ENCODE measurements at places on chromosomes 7 and 10.
A peak's percentile ranks its signal among the peaks of the same experiment; 100 is the strongest.

DNA sequence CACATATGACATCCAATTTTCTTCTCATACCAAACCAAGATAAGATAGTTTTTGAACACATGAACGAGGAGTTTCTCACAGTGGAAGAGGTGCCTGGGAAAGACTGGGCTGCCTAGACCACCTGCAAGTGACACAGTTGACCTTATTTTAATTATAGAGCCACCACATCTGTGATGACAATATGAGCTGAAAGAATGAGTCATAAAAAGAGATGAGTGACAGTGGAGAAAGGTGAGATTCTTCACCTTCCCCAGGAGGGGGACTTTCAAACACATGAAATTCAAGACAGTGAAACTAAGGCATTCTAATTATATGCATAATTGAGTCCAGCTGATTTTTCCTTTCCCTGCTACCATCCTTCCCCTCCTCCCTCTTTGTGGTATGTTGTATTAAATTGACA lies 475.5 kb downstream of the NXPH1 start:
- DNase-seq: no peak

GRCh38 chr7:139426258-139427028 lies 57.0 kb downstream of the KLRG2 start:
- DNase-seq: no peak

GRCh38 chr10:89887406-89887805 lies 186.0 kb downstream of the KIF20B start:
- no peak for DNase-seq

- no peak for DNase-seq
Observed at GRCh38 chr10:83955406-83955805, 183.9 kb upstream of the GHITM start.

DNA sequence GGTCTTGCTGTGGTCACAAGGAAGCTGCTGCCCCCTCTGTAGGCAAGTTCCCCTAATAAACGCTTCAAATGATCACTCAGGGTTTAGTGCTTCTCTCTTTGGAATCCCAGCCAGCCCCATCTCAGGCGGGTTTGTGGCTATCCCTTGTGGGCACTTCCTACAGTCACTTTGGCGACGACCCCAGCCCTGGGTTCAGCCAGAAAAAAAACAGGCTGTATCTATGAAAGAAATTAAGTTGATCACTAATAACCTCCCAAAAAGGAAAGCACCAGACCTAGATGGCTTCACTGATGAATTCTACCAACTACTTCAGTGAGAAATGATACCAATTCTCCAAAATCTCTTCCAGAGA lies 208.2 kb downstream of the MAD1L1 start:
- DNase-seq: no peak

GRCh38 chr7:135321556-135321955 lies 87.9 kb downstream of the STRA8 start:
- peak; percentile 22 for DNase-seq

DNA sequence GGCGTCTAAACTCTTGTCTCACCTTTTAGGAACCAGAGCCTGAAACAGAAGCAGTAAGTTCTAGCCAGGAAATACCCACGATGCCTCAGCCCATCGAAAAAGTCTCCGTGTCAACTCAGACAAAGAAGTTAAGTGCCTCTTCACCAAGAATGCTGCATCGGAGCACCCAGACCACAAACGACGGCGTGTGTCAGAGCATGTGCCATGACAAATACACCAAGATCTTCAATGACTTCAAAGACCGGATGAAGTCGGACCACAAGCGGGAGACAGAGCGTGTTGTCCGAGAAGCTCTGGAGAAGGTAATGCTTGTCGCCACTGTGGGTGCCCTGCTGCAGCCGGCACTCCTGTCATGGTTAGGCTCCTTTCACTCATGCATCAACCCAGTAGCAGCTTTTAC lies 113.1 kb downstream of the ZMYND11 start:
- DNase-seq: no peak

- no peak for DNase-seq
Observed at GRCh38 chr7:101705331-101705730, 76.2 kb upstream of the MYL10 start.

- no peak for DNase-seq
Observed at GRCh38 chr10:51215951-51216834, 141.9 kb downstream of the PRKG1 start.

- no peak for DNase-seq
Observed at GRCh38 chr10:42767906-42768305, 14.7 kb upstream of the BMS1 start.

DNA sequence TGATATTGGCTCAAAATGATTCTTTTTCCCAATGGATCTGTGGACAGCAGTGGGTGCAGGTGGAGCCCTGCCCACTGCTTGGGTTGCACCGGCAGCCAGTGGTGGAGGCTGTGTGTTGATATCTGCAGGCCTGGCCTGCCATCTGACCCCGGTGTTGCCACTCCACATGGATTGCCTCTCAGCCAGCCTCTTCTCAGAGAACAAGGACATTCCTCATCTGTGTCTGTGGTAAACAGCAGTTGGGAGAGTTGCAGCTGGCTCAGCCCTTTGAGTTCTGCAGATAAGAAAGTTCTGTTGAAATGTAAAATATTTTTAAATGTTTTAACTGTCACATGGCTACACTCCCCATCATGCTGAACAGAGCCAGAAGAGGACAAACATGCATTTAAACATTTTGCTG lies 374.9 kb upstream of the CELF2 start:
- no peak for DNase-seq

- DNase-seq: peak; percentile 14
Observed at GRCh38 chr7:92071032-92071431, 63.2 kb downstream of the CYP51A1 start.

DNA sequence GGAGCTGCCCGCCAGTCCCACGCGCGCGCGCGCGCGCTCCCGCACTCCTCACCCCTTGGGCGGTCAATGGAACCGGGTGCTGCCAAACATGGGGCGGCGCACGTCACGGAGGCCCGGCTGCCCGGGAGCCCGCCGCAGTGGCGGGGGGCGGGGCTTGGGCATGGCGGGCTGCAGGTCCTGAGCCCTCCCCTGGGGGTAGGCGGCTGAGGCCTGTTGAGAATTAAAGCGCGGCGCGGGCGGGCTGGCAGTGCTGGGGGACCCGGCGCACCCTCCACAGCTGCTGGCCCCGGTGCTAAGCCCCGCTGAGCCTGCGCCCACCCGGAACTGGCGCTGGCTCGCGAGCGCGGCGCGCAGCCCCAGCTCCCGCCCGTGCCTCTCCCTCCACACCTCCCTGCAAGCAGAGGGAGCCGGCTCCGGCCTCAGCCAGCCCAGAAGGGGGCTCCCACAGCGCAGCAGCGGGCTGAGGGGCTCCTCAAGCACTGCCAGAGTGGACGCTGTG lies 634.2 kb downstream of the ANKRD7 start:
- DNase-seq: no peak

- DNase-seq: no peak
Observed at GRCh38 chr10:5531558-5532306, 7.0 kb downstream of the CALML3 start.

DNA sequence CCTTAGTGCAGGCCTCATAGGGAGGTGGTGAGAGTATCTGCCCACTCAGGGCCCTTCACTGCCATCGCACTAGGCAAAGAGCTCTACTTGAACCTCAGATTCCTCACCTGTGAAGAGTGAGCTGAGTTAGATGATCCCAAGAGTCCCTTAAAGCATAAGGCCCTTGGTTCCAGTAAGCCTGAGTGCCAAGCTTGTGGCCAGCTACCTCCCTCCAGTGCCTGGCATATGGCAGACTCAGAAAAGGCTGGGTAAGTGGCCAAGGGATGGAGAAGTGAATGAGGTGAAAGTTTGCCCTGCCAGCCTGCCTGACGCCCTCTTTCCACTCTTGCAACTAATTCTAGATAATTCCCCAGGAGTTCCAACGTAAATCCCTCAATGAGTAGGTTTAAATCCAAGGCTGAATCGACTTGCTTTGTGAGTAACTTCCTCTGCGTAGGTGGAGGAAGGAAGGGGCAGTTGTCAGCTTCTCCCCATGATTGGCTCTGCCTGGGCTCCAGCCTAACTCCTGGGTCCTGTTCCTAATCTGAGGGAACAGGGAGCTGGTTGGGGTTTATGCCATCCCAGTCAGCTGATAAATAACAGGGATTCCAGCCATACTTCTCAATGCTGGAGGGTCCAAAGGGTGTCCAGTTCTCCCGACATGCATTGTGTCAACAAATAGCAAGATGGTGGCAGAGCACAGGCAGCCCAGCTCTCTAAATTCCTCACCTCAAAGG lies 14.2 kb downstream of the DUSP5 start:
- DNase-seq: peak; percentile 85

- DNase-seq: no peak
Observed at GRCh38 chr7:18425838-18426445, 69.6 kb upstream of the HDAC9 start.

GRCh38 chr7:113664867-113665266 lies 253.9 kb downstream of the PPP1R3A start:
- no peak for DNase-seq

DNA sequence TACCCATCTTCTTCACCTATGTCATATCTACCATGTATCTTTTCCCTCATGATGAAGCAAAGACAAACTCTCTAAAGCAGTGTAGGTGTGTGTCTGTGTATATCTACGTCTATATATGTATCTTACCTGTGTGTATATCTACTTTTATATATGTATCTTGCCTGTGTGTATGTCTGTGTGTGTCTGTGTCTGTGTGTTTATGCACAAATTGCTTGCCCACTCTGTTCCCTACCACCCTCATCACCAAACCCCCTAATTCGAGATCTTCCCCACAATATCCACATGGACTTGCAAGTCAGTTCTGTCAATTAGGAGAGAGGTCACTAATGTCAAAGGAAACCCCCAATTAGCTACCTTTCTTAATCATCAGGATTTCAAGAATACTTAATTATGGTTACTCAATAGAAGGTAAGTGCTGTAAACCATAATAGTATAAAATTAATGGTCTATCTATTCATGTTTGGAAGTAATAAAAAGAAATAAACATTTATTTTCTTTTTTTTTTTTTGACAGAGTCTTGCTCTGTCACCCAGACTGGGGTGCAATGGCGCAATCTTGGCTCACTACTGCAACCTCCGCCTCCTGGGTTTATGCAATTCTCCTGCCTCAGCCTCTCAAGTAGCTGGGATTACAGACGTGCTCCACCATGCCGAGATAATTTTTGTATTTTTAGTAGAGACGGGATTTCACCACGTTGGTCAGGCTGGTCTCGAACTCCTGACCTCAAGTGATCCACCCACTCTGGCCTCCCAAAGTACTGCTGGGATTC lies 43.6 kb downstream of the ANKRD61 start:
- DNase-seq: no peak
